Tibial nerve (tissue), 4 donors: ENCODE measurements at places on chromosomes 2 and 18.
A peak's percentile ranks its signal among the peaks of the same experiment; 100 is the strongest.

DNA sequence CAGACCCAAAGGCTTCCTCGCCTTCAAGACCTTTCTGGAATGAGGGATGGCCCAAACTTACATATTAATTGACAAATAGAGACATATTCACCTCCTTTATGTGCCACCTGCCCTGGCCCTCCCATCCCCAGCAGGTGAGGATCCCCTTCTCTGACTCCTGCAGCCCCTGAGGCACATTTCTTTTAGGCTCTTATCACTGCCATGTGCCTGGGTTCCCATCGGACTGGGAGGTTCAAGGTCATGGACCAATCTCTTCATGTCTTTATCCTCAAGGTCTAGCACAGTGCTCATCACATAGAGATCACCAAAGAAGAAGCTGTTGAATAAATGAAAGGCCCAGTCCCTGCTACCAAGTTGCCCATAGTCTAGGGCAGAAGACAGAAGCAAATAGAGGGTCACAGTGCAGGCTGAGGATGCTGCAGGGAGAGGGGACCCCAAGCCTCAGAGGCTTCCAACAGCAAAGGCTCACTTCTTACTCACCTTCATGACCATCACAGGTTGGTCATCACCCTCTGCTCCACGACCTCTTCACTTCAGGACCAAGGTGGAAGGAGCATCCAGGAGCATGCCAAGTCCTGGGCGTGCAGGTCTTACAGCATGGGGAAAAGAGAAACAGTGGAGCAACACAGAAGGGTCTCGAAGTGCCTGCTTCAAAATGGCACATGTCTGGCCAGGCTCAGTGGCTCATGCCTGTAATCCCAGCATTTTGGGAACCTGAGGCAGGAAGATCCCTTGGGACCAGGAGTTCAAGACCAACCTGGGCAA, 193.9 kb downstream of the SMAD2 start:
- no peak for DNase-seq

DNA sequence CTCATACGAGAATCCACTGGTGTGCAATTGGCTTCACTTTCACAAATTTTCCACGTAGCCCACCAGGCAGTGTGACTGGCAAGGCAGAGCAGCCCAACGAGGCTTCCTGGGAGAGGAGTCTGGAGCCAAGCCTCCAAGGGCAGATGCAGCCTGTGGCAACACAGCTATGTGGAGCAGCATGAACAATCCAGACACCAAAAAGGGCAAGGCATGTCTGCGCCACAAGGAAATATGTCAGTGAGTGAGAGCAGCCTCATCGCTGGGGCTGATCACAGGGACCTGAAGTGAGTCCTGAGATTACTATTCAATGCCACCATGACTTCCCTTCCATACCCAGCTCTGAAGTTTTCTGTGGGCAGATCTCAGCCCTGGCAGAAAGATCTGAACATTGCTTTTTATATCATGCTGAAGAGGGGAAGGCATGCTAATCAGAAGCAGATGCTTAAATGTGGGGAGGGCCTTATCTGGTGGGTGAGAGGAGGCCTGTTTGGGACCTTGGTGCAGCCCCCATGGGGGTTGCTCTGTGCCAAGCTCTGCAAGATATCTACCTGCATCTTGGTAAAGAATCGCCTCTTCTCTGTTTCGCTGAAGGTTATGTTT, 40.0 kb upstream of the PUM2 start:
- DNase-seq = no peak

DNA sequence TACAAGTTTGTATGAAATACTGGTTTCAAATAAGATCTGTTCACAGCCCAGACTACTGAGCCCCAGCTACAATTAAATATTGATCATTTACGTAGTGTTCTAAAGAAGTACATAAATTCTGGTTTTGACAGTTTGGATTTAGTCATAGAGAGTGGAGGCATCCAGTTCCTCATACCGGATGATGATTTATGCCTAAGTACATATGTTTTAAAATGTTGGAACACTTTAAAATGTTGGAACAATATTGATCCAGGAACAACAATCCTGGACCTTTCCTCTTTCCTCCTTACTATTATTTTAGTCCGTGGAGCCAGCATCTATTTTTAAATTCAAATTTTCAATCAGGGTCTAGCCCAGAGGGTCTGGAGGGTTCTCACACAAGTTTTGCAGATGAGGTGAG, 22.8 kb upstream of the TTN start:
- DNase-seq = no peak

- DNase-seq = no peak
These were observed 9.9 kb upstream of the WNT6 start for GRCh38 chr2:218849721-218850120.

DNA sequence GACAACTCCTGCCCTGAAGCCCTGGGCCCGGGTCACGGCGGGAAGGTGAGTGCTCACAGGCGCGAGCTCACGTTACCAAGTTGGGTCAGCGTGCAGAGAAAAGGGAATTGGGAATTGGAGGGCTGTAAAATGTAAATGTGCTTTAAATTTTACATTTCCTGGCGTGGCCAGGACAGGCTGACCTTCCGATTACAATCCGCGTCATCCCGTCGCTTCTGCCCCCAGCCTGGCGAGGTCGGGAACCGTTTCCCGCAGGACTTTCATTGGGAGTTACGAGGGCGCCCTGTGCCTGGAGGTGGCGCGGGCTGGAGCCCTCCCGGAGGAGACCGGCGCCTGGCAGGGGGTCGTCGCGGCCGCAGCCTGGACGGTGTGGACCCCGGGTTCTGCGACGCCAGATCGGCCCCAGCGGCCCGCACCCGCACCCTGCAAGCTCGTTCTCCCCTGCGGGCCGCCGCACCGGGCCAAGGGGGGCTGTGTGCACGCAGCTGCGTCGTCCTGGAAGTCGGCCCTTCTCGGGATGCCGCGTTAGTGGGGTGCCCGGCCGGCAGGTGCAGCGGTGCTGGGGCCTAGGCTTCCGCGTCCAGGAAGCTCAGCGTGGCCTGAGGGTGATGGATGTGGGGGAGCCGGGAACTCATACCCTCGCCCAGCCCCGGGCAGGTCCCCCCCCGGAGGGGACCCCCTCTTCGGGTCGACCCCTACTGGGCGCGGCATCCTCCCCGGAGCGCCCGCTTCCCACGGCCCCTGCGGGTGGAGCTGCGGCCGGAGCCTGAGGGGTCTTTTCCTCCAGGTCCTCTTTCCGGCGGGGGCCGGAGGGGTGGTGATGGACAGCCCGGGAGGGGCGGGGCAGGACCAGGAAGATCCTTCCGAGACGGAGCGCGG, 63.9 kb downstream of the LRRFIP1 start:
- DNase-seq = peak; percentile 95

DNA sequence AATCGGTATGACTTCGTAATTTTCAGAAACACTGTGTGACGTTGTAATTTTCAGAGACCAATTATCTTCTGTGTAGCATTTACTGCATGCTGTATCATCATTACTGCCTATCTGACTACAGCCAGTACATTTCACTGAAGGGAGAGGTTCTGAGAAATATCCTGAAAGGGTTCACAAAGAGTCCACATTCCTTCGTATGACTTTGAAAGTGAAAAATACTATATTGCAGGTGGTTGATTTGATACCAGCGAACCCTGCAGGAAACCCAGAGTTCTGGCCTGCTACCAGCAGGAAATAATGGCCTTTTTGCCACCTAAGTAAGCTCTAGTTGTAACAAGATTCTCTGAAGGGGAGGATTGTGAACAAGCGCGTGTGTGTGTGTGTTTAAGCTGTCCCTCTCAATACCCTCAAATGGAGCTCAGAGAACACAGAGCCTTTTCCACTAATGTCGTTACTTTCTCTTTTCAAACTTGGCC, 155.5 kb downstream of the ARHGAP28 start:
- no peak for DNase-seq

DNA sequence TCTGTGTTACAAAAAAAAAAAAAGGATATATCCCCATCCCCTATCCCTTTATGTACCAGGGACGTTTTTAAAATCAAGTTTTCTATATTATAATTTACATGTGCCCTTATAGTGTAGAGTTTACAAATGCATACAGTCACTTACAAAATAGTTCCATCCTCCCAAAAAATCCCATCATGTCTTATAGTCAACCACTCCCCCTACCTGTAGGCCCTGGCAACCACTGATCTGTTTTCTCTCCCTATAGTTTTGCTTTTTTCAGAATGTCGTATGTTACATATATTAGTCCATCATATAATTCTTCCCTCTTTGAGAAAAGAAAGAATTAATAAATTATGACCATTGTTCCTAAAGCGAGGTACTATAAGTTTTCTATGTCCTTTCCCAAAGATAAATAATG, 17.8 kb downstream of the CFAP210 start:
- DNase-seq = no peak

GRCh38 chr2:168970711-168971233, 60.4 kb downstream of the ABCB11 start:
- DNase-seq = no peak

DNA sequence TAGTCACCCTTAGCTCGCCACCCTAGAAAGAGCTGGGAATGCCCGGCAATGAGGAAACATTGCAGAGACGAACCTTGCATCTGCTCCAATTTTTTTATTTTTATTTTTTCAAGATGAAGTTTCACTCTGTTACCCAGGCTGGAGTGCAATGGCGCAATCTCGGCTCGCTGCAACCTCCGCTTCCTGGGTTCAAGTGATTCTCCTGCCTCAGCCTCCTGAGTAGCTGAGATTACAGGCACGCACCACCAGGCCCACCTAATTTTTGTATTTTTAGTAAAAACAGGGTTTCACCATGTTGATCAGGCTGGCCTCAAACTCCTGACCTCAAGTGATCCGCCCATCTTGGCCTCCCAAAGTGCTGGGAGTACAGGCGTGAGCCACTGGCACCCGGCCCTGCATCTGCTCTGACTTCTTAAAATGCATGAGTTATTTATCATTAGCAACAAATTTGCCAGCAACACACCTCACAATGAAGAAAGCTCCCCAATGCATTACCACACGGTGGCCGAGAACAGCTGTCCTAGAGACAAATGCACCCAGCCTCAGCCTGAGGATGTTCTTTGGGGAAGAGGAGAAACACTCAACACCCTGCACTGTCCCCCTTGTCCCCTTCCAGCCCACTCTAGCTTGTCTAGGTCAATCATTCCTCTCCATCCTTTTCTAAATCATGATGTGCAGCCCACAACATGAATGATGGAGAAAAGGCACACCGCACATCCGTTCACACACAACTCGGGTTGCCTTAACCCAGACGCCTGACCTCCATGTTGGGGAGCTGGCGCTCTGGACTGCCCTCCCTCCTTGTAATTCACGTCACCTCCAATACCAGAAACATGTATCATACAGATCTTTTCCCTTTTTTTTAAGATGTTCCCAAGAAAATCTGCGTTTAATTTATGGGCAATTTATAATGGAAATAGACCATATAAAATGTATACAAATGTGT, 46.9 kb downstream of the TTC32 start:
- no peak for DNase-seq

GRCh38 chr2:201126308-201127151, 10.6 kb downstream of the CFLAR start:
- no peak for DNase-seq

- no peak for DNase-seq
These were observed 60.4 kb downstream of the BOD1L2 start for GRCh38 chr18:57207124-57207916.

GRCh38 chr18:55003695-55004094, 44.4 kb upstream of the CCDC68 start:
- no peak for DNase-seq

DNA sequence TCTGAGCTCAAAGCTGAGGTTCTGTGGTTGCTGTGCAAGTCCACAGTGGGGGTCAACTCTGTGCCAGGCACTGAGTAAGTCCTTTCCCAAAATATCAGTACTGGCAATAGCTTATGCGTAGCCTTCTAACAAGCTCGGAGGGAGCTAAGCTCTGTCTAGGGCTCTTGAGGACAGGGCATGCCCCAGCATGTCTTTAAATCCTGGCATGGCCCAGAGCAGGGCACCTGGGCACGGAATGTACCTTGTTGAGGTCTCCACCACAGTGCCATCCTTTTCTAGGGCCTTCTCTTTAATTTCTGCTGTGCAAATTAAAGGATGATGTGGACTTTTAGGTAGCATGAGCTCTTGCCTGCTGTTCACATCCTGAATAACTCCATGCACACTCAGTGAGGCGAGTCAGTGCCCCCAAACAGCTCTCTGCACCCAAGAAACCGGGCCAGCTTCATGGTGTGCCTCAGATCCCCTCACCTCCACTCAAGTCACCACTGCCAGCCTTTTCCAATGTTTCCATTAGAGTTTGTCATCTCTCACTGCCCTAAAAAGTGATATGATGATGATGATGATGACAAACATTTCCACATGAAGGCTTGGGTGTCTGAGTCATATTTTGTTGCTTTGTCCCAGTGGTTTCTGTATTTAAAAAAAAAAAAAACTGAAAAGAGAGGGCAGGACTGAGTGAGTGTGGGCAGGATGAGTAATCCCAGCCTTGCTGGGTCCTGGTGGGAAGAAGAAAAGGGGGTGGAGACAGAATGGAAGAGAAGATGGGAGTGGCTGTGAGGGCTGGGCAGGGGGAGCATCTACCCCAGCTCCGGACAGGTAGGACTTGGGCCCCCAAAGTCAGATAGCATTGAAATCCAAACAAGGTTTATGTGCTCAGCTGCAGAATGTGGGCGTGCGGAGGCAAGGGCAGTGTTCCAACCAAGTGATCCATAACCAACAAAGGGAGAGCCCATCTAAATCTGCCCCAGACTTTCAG, 78.9 kb downstream of the ZBTB7C start:
- no peak for DNase-seq

- no peak for DNase-seq
These were observed 398.0 kb downstream of the TXNL1 start for GRCh38 chr18:56240405-56240804.

- DNase-seq = no peak
These were observed 10.2 kb downstream of the ZNF514 start for GRCh38 chr2:95149397-95149984.

GRCh38 chr2:96907115-96908041, 37.5 kb upstream of the SEMA4C start:
- peak; percentile 78 for DNase-seq

GRCh38 chr2:160387558-160388262, 105.9 kb downstream of the RBMS1 start:
- peak; percentile 79 for DNase-seq

DNA sequence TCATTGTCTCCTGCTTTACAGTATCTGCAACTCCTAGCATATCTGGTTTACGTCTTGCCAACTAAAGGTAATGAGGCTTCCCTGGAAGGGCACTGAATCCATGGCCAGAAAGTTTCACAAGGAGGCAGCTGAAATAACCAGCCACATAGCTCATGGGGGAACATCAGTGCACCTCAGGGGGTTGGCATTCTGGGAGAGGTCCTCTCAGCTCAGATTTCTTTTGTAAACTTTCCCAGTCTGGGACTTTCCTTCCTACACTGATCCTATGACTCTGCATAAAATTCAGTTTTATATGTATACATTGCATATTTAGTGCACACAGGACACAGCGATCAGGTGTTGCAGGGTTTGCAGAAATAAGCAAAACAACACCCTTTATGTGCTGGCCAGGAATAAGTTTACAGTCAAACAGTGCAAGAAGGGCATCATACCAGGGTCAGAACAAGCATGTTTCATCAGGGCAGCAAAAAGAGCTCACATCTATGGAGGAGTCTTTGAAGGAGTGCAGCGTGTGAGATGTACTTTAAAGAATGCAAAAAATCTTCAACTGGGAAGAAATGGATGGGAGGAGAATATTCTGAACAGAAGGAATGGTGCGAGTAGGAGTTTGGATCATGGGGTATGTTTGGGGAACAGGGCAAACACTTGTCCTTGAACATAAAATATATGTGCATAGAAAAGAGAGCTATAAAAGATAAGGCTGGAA, 240.6 kb upstream of the RAB12 start:
- DNase-seq = no peak
